ENCODE measurements at places on chromosomes 6 and 20.
A peak's percentile ranks its signal among the peaks of the same experiment; 100 is the strongest.

- no peak for DNase-seq
These were observed 73.3 kb downstream of the OTOR start for GRCh38 chr20:16821211-16822089.

DNA sequence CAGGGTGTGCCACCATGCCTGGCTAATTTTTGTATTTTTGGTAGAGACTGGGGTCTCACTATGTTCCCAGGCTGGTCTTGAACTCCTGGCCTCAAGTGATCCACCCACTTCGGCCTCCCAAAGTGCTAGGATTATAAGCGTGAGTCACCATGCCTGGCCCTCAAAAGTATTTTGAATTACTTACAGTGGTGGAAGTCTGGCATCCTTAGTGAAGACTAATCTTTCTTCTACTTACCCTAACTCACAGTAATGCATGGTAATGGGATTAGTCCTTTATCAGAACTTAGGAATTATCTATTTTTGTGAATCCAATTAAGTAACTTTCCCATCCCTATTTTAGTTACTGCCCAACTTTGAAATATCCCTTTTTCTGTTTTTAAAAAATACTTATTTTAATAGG is 3.9 kb downstream of the RWDD1 start:
- no peak for DNase-seq

- DNase-seq, result no peak
These were observed 254.7 kb upstream of the MOCS1 start for GRCh38 chr6:40188931-40189330.

GRCh38 chr20:37071481-37071911 is 24.3 kb downstream of the RBL1 start:
- peak; percentile 30 for DNase-seq

GRCh38 chr6:127483399-127484055 is 24.3 kb upstream of the KIAA0408 start:
- no peak for DNase-seq

- no peak for DNase-seq
These were observed 216.1 kb downstream of the LMBRD1 start for GRCh38 chr6:69580706-69581105.

DNA sequence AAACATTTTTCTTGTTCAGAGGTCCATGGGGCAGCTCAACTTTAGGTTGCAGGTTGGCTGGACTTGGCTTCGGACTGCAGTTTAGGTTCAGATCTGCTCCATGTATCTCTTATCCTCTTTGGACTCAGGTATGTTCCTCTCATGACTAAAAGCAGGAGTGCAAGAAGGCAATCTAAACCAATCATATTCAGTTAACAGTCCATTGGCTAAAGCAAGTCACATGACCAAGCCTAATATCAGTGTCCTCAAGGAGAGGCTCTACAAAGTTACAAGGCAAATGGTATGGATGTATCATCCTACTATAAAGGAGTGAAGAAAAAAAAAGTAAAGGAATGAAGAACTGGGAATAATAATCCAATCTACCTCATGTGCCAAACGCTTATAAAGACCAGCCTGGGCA is 2.5 kb upstream of the ACTR5 start:
- DNase-seq, result no peak

DNA sequence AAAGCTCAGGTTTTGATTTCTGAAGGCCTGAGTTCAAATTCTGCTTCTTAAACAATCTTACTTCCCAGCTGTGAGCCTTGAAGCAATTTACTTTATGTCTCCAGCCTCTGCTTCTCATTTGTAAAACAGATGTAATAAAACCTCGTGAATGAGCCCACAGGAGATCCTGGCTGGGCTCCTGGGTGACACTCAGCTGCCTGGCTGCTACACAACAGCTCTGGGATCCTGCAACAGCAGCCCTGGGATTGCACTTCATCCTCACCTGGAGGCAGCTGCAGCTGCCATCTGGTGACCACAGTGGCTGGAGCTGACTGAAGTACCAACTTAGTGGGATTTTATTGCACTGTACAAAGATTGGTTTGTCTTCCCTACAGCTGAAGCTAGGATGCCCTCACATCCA is 98.6 kb downstream of the NDUFAF5 start:
- no peak for DNase-seq

DNA sequence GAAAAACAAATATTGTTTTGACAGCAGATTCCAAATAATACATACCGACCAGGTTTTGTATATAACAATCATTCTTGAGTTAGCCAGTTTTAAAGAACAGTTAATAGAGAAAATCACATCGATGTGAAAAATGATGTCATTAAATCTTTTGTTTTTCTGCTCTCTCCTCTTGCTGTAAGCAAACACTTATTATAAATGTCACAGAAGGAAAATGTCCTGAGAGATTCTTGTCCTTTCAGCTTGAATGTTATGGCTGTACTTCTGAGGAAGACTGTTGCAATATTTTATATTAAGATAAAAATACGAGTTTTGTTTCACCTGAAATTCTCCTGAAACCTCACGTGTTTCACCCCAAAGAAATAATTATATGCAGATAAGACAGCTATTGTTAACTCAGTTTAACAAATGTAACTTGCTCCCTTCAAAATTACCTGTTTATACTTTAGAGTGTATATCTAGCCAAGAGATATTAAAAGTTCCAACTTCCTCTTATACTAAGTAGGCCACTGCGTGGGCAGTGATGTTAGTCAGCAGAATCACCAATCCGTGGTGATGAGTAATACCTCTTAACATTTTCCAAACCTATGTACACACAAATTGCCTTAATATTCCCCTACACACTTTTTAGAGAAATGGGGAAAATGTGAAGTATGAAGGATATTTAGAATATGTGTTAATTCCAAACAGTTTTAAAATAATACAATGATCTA is 1111.4 kb upstream of the CITED2 start:
- no peak for DNase-seq

DNA sequence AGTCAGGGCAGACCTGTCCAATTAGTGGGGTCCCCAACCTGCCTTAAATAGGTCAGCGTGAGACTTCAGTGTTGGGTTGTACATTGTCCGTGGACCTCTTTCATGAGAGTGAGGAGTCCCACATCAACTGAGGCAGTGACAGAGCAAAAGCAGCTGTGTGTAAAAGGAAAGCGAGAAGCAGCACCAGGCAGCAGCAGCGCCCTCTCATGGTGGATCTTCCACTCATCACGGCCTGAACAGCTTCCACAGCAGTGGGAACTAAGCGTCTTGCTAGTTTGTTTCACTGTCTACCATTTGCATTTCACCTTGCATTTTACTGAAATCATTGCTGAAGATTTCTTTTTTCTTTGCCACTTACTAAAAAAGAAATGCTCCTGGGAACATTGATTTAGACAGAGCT is 333.8 kb downstream of the PKHD1 start:
- no peak for DNase-seq

- DNase-seq, result no peak
These were observed 75.1 kb upstream of the SYNJ2 start for GRCh38 chr6:157906537-157907061.

- no peak for DNase-seq
These were observed 102.3 kb downstream of the LYRM2 start for GRCh38 chr6:89536231-89536630.

DNA sequence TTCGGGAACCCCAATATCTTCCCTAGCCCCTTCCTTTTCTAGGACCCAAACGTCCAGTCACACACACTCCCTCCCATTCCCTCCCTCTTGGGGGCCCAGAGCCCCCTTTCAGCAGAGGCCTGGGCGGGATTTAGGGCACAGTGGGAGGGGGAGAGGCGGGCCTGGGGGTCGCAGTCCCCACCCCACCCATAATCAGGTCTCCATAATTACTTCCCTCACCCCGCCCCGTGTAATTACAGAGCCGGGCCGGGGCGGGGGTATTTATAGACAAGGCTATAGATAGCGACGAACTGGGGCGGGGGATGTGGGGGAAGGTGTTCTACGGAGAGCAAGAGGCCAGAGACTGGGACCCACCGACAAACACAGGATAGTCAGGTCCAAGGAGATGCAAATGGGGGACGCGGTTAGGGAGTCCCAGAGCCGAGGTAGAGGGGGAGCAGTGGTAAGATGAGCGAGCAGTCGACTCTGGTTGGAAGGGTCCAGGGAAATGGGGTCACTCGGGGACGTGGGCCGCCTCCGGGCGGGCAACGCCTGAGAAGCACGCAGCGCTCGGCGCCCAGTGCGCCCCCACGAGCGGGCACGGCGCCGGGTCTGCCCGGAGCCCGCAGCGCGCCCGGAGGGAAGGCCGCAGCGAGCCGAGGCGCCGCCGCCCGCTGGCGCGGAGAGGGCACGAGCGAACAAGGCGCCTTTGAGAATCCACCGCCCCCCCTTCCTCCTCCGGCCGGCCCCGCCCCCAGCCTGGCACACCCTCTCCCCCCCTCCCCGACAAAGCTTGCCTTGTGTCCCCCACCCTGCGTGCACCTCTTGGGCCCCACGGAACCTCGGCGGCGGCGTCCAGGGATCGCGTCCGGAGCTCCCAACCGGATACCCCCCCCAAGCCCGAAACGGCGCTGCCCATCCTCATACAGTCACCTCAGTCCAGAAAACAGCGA is 670 bp upstream of the COL11A2 start:
- DNase-seq, result peak; percentile 49

DNA sequence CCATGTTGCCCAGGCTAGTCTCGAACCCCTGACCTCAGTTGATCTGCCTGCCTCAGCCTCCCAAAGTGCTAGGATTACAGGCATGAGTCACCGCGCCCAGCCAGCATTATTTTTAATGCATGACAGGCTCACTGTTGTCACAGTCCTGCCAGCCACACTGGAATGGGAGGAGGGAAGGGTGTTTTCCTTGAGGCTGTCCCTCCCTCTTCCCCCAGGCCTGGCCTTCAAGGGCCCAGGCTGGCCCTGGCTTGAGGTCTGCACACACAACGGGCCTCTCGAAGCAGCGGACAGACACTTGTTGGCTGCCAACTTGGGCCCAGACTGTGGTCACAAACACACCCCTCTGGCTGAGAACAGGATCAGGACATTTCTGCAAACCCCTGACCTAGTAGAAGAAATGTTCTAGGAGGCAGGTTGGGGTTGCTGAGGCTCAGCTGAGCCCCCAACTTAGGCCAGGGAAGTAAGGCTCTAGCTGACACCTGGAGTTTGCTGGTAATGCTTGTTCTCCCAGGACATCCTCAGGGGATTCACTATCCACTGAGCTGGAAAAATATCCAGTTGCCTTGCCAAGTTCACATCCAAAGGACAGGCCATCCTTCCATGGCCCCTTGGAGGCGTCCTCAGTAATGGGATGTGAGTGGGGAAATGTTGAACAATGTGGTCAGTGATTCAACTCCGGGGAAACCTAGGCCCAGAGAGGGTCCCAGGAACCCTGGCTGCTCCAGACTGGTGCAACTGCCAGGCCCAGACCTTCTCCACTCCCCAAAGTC is 9.9 kb downstream of the SNTA1 start:
- DNase-seq, result no peak

GRCh38 chr20:2946988-2947961 is 74.0 kb downstream of the PTPRA start:
- DNase-seq, result no peak

GRCh38 chr6:41318261-41318653 is 17.2 kb upstream of the NCR2 start:
- no peak for DNase-seq

DNA sequence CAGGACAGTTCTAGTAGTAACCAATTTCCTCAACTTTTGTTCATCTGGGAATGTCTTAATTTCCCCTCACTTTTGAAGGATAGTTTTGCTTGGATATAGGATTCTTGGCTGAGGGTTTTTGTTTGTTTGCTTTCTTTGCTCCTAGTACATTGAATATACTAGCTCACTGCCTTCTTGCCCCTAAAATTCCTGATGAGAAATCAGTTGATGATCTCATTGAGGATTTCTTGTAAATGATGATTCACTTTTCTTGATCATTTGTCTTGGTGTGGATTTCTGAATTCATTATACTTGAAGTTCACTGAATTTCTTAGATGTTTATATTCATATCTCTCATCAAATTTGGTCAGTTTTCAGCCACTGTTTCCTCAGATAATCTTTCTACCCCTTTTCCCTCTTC is 49.1 kb upstream of the PRDM1 start:
- DNase-seq, result no peak

DNA sequence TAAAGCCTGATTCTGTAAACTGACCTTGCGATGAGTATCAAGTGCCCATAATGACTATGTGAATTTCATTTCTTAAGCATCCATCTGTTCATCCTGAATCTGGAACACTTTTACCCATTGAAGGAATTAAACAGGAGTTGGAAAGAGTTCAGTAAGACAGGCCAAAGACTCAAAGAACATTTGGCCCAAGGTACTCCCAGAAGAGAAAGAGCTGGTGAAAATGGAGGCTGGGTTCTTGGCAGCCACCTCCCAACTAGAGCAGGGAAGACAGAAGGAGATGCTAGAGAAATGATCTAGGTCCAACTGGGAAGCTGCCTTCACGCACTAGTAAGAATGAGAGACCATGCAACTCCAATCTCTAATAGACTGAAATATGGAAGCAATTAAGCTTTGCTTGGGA is 290.8 kb upstream of the RNF24 start:
- DNase-seq, result no peak

DNA sequence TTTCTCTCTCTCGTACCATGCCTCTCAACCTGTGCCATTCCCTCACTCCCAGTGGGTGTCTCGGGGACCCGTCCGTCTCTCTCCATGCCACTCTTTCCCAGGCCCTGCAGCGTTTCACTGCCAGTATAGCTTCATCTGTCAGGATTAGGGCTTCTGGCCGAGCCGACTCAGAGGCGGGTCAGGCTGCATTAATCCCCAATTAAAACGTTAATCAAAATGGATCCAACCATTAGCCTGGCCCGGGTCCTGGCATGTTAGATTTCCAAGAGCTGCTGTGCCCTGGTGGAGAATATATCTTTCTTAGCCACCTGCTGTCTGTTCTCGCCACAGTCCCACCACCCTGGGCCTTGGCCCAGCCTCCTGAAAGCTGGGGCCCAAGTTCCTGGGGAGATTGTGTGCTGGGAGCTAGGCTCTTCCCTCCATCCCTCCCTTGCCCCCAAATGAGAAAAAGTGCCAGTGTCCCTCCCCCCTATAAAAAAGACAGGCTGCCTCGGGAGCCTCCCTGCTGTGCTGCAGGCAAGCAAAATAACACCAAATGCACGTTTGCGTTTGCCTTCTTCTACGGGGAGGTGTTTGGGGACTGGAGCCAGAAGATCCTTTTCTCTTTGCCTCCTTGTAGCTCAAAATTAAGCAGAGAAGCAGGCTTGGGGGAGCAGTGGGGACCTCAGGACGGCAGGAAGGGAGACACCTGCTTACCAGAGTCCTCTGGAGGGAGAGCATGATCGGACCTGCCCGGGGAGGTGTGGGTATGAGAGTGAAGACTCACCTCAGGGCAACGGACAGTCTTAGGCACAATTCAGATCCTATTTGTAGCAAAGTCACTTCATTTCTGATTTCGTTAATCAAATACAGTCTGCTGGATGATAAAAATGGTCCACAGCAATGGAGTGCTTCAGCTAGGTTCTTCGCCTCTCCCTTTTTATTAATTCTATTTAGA is 3.0 kb downstream of the KCNG1 start:
- no peak for DNase-seq

- DNase-seq, result no peak
These were observed 756 bp downstream of the MOXD1 start for GRCh38 chr6:132400555-132400882.
